GM13976 (cell line): ENCODE measurements at places on chromosomes 16 and 17.

GRCh38 chr17:76121932-76122430, 18.4 kb upstream of the EXOC7 start:
- DNase-seq: peak; percentile 61

- DNase-seq: no peak
These were observed 2.9 kb downstream of the ZBTB4 start for GRCh38 chr17:7476494-7476893.

DNA sequence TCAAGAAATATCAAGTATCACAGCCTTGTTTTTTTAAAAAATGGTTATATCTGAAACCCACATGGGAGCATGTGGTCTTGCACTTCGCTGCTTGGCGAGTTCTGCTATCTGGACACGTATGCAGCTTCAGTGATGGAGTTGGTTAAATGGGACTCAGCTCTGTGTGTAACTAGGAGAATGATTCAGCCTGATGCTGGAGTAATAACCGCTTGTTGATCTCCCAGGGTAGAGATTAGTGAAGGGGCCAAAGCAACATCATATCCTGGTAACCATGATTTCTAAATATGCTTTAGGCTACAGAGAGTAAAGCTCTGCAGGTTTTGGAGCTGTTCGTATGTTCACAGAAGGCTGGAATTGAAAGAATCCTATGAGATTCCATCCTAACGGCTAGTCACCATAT, 63.2 kb downstream of the IQCK start:
- no peak for DNase-seq

DNA sequence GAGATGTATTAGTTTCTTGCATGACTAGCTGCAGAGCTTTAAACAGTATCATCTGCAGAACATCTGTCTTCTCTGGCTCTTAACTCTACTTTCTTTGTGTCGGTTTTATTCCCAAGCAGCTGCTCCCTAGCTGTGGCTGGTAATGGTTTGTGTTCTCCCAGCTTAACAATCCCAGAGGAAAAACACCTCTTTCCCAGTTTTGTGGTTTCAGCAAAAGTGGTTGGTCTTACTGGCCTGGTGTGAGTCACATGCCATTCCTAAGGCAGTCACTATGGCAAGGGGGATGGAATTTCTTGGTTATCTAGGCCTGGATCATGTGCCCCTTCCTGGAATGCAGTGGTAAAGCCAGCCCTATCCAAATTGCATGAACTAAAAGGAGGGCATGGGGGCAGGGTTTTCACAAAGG, 27.5 kb downstream of the OMG start:
- DNase-seq: no peak

DNA sequence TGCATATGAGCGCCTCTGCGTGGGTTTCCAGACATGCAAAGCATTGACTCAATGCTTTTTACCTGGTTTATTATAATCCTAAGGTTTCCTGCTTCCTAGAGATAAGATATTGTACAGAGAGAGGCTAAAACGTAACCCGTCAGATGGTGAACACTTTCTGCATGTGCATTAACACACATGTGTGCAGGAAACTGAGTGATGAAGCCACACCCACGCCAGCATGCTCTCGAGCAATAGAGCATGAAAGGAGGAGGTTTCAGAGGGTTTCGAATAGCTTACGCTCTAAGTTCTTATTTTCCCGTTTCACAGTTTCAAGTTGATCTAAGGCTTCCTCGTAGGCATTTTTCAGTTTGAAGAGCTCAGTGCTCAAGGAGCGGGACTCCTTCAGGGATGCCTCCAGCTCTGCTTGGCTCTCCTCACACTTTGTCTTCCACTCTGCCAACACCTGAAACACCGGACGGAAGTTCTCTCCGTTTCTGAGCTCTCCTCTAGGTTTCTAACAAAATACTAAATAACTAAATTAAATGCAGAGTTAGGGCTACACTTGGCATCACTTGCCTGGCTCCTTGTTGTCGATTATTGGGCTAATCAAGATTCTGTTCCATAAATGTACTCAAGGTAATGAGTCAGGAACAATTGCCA, 23.2 kb downstream of the MYH3 start:
- peak; percentile 81 for DNase-seq

DNA sequence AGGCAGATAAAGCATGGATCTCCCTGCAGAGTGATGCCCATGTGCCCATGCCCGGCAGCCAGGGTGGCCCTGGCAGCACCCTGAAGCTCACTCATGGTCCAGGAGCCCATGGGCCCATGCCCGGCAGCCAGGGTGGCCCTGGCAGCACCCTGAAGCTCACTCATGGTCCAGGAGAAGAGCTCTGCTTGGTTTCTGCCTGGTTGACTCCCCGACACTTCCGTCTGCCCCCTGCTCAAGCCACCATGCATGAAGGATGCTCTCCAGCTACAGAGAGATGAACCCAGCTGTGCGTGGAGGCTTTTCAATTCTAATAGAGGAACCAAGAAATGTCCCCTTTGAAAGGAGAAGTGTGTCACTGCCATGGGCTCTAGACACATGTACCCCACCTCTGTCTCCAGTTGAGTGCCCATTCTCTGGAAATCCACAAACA, 8.7 kb downstream of the CCL17 start:
- peak; percentile 82 for DNase-seq
